ENCODE measurements at places on chromosomes 13 and 19. TPM values are rescaled to one million over a fixed set of nuclear protein-coding genes. Genes with fewer than 3 reads are reported as not detected.

The POU4F1 gene
- not detected for total RNA-seq

The DLL3 gene
- 0.36 TPM for total RNA-seq

The CYP4F8 gene
- total RNA-seq = not detected

The DCLK1 gene
- not detected for total RNA-seq

The RXFP2 gene
- not detected for total RNA-seq

The GIPR gene
- total RNA-seq = 9.7 TPM

The NXNL1 gene
- not detected for total RNA-seq

The TUBB4A gene
- 7.6 TPM for total RNA-seq

The SIGLECL1 gene
- not detected for total RNA-seq

The C19orf67 gene
- total RNA-seq = 0.85 TPM

The BLVRB gene
- total RNA-seq = 11.8 TPM

The CERS1 gene
- not detected for total RNA-seq

The SOX21 gene
- not detected for total RNA-seq

The FGF21 gene
- not detected for total RNA-seq

The ZNF799 gene
- total RNA-seq = 8.9 TPM

Data from naive thymus-derived CD8-positive, alpha-beta T cell (primary cell).